ENCODE measurements at places on chromosomes 13 and 19.

DNA sequence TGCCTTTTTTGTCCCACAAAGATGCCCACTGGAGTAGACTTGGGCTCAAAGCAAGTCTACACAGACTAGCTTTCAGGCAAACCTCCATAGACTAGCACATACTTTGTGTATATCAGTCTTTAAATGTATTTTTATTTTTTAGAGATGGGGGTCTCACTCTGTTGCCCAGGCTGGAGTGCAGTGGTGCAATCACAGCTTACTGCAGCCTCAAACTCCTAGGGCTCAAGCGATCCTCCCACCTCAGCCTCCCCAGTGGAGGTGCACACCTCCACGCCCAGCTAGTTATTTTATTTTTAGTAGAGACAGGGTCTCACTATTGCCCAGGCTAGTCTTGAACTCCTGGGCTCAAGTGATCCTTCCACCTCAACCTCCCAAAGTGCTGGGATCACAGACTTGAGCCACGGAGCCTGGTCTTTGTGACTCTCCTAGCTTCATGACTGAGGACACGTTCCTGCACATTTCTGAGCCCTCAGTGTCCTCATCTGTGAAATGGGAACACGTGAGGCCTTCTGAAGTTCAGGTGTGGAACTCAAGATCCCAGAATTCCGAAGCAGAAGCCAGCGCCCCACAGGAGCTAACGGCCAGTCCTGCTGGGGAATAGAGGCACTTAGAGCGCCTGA, 5.1 kb upstream of the TPM4 start:
- DNase-seq, result no peak

DNA sequence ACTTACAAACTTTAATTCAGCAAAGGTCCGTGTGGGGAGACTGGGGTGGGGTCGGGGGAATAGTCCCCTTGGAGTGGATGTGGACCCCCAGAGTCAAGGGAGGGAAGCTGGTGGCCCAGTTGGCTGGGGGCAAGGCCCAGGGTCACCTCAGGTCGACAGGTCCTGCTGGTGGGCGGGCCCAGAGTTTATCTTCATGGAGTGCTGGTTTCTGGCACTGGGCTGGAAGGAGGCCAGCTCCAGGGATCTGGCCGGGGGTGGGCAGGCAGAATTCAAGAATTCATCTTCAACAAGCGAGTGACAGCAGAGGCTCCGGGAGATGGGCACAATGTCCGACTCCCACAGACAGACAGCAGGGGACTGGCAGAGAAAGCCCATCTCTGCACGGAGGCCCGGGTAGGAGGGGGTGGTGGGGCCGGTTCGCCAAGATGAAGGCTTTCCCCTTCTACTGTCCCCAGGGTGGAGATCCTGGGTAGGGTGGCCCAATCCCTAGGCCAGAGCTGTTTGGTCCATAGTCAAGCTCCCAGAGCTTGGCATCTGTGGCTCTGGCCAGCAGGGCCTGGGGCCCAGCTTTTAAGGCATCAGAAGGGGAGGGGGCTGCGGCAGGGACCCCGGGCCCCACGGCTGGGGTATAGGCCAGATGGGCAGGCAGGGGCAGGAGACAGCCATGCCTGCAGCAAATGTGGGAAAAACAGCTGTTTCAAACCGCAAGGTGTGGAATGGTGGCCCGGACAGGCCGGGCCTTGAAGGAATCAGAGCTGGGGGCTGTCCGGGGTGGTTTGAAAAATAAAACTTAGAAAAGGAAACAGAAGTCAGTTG, 622 bp upstream of the FDX2 start:
- no peak for DNase-seq

GRCh38 chr19:11699931-11700794, 38.6 kb downstream of the ZNF823 start:
- DNase-seq, result no peak

DNA sequence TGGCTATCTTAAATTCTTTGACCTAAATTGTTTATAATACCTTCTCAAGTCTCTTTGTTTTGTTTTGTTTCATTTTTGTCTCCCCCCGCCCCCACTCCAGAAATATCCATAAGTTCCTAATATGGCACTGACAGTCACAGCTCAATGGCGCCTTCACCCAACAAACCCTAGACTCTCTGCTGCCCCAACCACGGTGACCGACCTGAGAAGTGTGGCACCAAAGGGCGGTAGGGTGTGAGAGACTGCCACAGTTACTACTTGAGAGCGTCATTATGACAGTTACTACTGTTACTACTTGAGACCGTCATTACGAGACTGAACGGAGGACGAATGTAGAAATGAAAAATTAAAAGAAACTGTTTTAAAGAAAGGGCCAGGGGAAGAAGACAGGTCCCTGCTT, 34.4 kb upstream of the PSPC1 start:
- peak; percentile 8 for DNase-seq

GRCh38 chr13:38700051-38700450, 13.2 kb downstream of the FREM2 start:
- no peak for DNase-seq

DNA sequence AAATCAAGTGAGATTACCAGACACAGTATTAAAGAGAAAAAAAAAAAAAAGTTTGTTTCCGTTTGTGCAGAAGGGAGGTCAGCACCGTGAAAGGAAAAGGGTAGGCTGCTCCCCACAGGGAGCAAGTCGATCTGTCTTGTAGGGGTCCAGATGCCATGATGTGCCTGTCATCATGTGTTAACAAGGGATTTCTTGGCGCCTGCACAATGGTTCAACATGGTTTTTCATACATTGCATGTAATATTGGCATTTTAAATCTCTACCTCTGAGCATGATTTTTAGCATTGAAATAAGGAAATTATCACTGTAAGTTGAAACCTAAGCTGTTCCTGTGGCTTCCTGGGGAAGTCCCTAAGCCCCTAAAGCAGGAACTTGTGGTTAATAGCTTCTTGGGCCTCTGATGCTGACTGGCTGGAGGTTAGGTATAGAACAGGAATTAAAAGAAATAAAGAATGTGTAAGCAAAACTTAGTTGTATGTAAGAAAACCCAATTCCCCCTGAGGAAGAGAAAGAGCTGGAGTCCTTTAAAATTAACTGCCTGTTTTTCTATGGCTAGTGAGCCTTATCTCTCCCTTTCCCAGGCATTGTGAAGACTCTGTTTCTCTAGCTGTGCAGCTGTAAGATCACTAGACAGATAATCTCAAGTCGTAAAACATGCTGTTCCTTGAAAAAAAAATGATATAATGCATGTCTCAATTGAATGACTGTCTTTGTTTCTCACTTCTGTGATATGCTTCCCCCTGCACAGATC, 7.4 kb upstream of the FCGBP start:
- peak; percentile 78 for DNase-seq

DNA sequence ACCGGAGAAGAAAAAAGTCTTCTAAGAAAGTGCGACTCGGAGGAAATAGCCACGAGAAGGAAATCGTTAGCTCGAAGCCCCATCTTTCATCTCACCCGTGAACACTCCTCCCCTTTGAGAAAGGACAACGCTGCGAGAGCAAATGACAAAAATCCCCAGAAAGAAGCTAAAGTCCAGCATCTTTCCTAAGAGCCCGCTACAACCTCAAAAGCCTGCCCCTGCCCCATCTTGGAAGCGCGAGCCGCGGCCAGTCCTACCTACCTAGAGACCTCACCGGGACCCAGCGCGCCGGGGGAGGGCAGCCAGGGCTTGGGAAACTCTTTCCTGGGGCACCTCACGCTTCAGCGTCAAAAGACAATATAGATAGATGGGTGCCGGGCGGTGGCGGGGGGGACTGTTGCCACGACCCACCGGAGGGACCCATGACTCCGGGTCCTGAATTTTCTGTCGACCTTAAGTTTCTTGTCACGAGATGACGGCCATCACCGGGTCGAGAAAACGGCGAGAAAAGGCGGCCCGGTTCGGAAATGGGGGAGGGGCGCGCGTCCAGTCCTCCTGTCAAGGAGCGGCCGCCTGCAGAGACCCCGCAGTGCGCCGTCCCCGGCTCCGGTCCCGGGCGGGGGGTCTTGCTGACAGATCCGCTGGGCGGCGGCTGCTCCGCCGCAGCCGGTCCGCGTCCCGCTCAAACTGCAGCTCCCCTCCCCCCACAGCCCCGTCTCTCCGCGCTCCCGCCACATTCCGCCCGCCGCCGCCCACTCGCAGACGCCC, 65.9 kb downstream of the KCNRG start:
- DNase-seq, result peak; percentile 85

- no peak for DNase-seq
These were observed 38.0 kb downstream of the ITGBL1 start for GRCh38 chr13:101490406-101491015.

GRCh38 chr19:50323782-50324133, 5.4 kb downstream of the KCNC3 start:
- no peak for DNase-seq

GRCh38 chr19:3176715-3177501, 1.7 kb upstream of the S1PR4 start:
- DNase-seq, result peak; percentile 89

DNA sequence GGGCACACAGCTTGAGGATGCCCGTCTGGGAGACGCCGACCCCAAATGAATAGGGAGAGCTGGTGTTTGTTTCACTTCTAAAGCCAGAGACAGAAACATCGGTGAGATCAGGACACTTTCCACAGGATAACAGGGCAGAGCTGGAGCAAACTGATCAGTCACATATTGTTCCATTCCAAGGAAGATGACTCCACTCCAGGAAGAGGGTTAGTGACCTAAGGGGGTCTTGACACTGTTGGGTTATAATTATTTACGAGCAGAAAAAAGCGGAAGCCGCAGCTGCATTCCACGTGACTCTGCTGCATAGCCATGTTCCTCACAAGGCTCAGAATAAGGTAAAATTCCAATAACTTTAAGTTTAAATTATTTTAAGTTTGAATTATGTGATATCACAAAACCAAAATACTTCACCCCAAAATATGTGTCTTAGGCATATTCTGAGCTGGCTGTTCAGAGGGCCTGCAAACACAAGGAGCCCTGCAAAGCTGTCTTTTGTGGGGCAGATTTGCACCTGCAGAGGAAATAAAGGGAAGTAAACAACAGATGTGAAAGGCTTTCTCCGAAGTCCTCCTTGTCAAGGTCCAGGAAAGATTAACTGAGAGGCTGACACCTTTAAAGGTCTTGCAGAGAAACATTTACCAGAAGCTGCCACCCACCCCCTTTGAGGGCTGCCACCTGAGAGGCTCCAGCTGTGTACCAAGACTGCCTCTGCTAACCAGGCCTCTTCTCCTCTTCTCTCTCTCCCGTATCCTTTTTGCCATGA, 819.2 kb downstream of the UQCRFS1 start:
- DNase-seq, result no peak

GRCh38 chr19:1259206-1259875, 9.8 kb upstream of the CIRBP start:
- peak; percentile 92 for DNase-seq
